ENCODE measurements at places on chromosomes 3 and 15.
A peak's percentile ranks its signal among the peaks of the same experiment; 100 is the strongest.

GRCh38 chr15:78290222-78290621 lies 9.2 kb downstream of the SKIC8 start:
- no peak for DNase-seq

GRCh38 chr3:106688464-106688863 lies 688.8 kb upstream of the CCDC54 start:
- peak; percentile 90 for DNase-seq

DNA sequence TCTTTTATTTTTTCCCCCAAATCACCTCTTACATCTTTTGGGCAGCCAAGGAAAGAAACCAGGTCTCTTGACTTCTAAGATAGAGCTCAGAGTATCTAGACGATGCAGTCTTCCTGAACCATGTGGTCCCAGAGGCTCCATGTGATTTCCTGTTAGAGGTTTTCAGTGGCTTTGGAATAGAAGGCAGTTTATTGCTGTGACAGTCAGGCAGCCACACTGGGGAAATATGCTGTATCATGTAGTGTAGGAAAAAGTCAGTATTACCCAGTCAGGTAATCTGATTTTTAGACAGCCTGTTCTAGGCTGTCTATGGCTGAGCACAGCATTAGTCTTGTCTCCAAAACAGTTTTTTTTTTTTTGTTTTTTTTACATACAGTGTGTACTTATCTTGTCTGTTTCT lies 294.3 kb downstream of the THSD4 start:
- DNase-seq: peak; percentile 13

DNA sequence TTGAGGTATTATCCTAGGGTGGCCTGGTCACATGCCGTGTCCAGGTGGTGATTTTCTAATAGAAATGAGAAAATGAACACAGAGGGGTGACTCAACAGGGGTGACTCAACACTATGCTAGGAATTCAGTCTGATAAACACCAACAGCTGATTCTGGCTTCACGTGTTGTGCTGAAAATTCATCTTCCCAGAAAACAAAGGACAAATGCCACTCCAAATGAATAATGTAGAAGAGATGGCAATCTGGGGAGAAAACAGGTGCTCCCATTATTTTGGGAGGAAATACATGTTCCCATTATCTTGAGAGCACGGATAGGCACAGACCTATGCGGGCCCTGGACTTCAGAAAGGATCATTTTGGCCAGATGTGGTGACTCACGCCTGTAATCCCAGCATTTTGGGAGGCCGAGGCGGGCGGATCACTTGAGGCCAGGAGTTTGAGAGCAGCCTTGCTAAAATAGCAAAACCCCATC lies 101.2 kb upstream of the MEX3B start:
- peak; percentile 84 for DNase-seq

DNA sequence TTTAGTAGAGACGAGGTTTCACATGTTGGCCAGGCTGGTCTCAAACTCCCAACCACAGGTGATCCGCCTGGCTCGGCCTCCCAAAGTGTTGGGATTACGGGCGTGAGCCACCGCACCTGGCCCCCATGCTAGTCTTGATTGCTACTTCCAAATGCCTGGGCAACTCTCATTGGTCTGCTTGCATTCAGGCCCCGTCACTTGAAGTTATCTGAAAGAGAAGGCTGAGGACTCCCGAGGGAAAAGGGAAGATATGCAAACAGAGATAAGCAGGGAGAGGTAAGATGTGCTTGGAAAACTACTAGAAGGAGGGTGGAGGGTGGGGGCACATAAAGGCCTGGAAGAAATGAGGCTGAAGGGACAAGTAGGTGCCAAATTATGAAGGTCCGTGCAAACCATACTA lies 4.4 kb upstream of the LPP start:
- no peak for DNase-seq

GRCh38 chr3:39137991-39138803 lies 15.2 kb downstream of the CSRNP1 start:
- DNase-seq: no peak

GRCh38 chr15:49116108-49116857 lies 39.1 kb downstream of the COPS2 start:
- no peak for DNase-seq

DNA sequence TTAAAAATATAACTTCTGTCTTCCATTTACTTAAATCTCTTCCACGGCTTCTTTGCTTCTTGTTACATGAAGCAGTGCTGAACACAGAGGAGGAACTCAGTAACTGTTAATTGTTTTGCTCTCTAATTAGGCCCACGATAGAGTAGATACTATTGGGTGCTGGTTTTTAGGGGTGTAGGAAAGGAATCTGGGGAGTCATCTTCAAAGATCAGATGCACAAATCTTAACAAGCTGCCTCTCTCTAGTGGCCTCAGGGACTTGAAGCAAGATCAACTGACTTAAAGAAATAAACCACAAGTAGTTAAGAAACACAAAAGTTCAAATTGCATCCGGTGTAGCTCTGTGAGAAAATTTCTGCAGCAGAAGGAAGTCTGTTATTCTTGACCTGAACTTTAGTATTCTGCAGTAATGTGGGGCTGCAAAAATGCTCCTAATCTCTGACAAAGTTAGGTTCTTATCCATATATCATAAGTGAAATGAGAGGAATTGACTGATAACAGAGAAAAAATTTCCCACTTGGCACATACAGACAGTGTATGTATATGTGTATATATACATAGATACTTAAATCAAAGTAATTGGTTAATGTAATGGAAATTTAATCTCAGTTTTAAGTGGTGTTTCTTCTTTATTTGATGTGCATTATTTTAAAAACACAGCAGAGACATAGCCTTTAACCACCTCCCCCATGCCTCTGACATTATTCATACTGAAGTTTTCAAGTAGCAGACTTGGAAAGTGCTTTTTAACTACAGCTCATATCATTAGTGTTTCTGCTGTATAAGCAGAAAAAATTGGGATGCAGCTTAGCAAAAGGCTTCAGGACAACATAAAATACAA lies 51.8 kb downstream of the CHST2 start:
- DNase-seq: peak; percentile 70

GRCh38 chr3:186442162-186442561 lies 80.1 kb upstream of the DGKG start:
- no peak for DNase-seq

GRCh38 chr3:187130346-187131066 lies 8.8 kb downstream of the RPL39L start:
- peak; percentile 3 for DNase-seq

DNA sequence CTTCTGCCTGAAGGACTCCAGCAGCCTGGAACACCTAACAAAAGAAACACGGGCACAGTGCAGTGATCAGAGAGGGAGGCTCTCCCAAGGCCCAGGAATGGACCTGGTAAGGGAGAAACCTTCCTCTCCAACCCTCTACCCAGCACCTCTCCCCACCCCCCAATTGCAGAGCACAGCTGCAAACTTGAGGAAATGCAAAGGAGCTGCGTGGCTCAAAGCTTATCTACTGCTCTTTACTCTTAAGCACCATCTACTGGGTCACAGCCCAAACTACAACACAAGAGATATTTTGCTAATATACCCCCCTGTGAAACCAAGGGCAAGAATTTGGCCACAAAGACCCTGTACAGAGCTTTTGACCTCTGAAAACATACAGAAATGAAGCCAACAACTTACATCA lies 328.3 kb downstream of the OXSM start:
- DNase-seq: no peak

GRCh38 chr15:47991357-47991756 lies 129.4 kb upstream of the SLC24A5 start:
- DNase-seq: peak; percentile 15

GRCh38 chr3:105483476-105483875 lies 116.8 kb downstream of the ALCAM start:
- no peak for DNase-seq

- peak; percentile 100 for DNase-seq
These were observed 17.3 kb upstream of the HRH1 start for GRCh38 chr3:11136830-11137626.

DNA sequence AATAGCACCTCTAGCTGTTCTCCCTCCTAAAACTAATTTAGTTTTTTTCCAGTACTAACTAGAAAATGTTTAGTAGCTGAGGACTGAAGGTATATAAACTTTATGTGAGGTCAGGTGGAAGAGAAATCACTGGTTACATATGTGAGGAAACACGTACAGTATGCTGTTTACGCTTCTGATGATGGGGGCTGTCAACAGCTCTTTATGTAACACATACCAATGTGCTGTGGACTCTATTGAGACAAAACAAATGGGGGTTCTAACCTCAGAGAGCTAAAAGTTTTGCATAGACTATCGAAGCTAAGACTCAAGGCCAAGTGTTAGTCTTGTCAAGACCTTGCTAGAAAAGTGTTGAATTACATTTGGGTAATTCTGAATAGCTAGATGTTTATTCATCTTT lies 107.5 kb downstream of the SYNPR start:
- DNase-seq: no peak

- no peak for DNase-seq
These were observed 5.6 kb downstream of the RTP3 start for GRCh38 chr3:46503200-46503874.

DNA sequence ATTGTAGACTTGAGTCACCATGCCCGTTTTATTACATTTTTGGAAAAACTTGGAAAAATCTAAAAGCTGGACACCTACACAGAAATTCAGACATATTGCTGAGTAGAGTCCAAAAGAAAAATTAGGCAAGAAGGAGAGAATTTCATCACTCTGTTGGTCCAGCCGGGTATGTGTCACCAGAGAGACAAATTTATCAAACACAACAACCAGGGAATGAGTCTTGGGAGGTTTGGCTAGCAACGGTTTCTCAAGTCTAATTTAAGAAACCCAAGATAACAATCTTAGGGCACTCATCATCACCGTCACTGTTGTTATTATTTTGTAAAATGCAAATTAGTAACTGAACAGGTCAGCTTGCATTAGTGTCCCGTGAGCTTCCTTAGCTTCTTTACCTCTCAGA lies 197.5 kb upstream of the C2CD4B start:
- peak; percentile 81 for DNase-seq

DNA sequence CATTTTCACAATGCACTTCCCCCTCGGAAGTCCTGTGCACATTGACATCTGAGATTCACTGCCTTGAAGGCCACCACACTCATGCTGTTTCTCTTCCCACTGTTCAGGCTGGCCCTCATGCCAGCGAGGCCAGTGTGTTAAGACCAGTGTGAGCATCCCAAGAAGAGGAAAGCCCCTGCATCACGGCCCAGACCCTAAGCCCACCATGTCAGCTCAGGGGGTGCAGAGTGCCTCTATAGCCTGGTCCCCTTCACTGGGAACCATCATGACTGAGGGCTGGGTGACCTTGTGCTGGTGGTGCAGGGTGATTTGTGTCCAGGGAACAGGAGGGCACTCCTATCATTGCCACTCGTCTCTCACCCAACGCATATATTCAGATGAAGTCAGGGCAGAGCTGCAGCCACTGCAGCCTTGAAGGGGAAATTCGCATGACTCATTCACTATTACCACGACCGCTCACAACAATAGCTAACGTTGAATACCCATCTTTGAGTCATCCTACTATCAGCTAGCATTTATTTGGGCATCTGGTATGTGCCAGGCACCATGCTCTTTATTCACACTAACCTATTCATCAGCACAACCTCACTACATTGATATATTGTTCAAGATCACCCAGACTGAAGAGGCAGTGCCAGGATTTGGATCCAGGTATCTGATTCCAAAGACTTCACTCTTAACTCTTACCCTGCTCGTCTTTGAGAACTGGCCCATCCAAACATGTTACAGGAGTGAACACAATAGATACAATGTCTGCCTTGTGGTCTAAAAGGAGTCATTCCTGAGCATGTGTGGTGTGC lies 58.8 kb upstream of the SLC6A11 start:
- peak; percentile 7 for DNase-seq

DNA sequence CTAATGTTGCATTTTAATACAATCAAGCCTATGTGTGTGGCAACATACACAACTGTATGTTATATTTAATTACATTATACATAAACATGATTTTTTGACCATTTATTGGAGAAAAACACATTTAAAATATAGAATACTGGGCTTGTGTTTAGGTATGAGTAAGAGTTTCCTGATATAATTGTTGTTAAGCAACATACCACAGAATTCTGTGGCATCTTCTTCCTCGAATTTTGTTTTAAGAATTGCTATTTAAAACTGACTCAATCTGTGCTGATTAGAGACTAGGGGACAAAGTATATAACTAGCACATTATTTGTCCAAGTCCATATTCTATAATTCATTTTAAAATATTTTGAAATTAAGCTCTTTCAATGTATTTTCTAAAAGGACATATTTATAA lies 376.8 kb upstream of the THBS1 start:
- peak; percentile 62 for DNase-seq

DNA sequence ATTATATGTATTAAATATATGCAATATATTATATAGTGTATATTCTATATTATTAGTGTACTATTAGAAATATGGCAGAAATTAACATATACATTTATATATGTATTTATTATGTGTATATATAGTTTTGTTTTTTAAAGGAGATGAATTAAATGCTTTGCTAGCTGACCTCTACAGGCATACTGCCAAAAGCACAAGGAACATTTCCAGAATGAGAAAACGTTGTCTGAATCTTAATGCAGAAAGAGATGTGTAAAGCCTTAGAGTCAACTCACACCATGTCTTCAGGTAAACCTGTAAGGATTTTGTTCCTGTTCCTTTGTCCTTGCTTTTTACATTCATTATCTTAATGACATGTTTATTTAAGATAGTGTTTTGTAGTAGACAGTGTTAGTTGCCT lies 111.9 kb downstream of the ST8SIA2 start:
- DNase-seq: no peak

GRCh38 chr3:10577486-10577885 lies 72.1 kb upstream of the ATP2B2 start:
- no peak for DNase-seq

DNA sequence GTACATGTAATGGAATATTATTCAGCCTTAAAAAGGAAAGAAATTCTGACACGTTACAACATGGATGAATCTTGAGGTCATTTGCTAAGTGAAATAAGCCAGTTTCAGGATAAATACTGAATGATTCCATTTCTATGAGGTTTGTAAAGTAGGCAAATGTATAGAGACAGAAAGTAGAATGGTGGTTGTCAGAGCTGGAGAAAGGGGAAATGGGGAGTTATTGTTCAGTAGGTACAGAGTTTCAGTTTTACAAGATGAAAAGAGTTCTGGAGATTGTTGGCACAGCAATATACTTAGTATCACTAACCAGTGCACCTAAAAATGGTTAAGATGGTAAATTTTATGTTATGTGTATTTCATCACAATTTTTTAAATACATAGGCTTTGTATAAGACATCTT lies 60.6 kb downstream of the USP8 start:
- DNase-seq: no peak

DNA sequence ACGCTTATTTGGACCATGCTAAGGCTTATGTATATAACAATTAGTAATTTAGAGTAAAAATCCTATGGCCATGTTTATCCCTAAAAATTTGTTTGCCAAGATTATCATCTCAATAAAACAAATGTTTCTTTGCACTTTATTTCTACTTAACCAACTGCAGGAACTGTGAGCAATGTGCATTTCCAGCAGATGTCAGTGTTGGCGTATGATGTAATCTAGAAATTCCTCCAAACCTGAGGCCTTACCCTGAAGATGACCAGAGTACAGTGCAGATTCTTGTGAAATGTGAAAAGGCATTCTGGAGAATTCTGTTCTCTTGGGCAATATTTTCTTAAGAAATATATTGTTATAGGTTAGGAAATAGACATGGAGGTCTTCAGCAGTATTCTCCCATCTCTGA lies 205.9 kb downstream of the MBNL1 start:
- peak; percentile 68 for DNase-seq

GRCh38 chr3:23356169-23356568 lies 153.0 kb downstream of the UBE2E2 start:
- DNase-seq: no peak

GRCh38 chr3:108021131-108021530 lies 69.7 kb downstream of the CD47 start:
- DNase-seq: no peak

Measured in fibroblast of skin of right biceps (primary cell).